Stimulated activated CD8-positive, alpha-beta memory T cell treated with anti-CD3 and anti-CD28 coated beads, Interleukin-4, amount 100 ng/mL, for 48 hours (primary cell): ENCODE measurements at places on chromosomes 12 and 14.

DNA sequence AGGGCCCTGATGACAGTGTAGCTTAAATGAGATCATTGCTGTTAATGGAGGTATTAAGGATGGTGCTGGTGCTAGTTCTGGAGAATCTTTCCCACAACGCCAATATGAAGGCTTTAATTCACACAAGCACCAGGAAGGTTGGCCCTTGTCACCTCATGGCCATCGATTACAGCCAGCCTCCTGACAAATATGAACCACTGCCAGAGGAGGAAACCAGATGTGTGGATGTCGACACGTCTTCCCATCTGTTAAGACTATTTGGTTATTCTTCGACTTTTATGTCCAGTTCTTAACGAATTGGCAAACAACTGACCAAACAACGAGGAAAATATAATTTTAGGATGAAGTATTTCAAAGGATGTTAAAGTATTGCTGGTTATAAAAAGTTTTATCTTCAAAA, 79.5 kb downstream of the PIK3C2G start:
- no peak for DNase-seq

- DNase-seq = peak; percentile 88
These were observed 49.6 kb downstream of the LRCOL1 start for GRCh38 chr12:132560614-132561426.

- no peak for DNase-seq
These were observed 35.1 kb upstream of the ACTN1 start for GRCh38 chr14:69013943-69014782.

GRCh38 chr14:79357307-79357706, 854.0 kb downstream of the DIO2 start:
- DNase-seq = no peak

DNA sequence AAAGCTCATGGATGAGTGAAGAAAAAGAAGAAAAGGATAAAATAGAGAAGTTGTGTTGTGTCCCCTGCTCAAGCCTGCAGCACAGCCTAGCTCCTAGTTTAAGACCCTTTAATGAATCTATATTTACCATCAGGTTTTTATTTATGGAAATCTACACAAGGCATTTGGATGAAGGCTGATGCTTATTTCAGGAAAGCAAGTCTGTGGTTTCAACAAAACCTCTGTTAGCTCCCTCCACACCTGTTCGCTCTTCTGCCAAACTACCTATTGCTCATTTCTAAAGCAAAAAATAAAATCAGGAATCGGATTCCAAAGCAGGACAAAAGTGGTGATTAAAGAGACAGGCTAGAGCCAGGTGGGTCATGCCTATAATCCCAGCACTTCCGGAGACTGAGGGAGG, 18.9 kb upstream of the MAP3K9 start:
- no peak for DNase-seq

GRCh38 chr14:99792551-99793212, 531 bp upstream of the EML1 start:
- no peak for DNase-seq

DNA sequence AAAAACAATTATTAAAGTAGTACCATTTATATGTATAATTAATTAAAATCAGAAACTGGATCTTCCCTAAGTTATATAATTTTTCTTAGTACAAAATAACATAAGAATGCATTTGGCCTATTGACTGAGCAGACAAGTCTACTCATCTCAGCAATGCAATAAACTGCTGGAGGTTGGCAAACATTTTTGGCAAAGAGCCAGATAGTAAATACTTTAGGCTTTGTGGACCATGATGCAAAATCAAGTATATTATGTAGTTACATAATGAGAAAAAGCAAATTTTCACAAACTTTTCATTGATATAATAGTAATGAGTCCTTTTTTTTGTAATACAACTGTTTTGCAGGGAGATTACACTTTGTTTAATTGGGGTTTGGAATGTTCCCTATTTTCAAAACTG, 30.9 kb downstream of the ERGIC2 start:
- no peak for DNase-seq
